RWPE2 (cell line): ENCODE measurements at places on chromosomes 12 and 14.

DNA sequence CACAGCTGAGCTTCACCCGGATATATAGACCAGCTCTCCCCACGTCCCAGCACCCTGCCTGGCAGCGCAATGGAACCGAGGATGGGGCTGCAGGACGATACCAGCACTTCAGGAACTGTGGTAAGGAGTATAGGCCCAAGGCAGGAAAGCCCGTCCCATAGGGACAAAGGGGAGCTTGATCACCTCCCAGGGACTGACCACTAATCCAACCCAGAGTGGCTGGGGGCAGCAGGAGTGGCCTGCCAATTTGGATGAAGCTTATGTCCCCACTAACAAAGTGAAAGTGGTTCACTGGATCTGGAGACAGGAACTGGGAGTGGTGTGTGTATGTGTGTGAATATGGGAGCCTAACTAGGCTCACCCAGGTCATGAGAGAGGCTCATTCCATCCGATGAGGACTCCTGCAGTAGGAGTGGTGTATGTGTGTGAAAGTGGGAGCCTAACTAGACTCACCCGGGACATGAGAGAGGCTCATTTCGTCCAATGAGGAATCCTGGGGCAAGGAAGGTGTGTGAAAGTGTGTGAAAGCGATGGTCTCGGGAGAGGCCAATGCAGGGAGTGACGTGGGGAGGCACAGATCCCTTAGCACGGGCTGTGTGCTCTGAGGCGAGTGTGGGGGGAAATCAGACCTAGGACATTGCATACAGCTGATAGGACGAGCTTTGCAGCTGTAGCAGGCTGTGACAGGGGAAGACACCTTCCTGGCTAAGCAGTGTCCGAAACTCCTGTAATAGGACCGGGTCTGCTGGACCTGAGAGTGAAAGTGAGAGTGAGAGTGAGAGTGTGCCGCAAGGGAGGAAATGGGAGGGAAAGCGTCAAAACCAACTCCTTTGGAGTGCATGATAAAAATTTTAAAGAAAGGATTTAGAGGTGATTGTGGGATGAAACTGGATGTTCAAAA, 25.7 kb downstream of the KLRK1 start:
- no peak for DNase-seq
- H3K4me3 ChIP-seq = peak overlapping the region; percentile 39
- no peaks in the 10 kb centered on the region for H3K36me3 ChIP-seq
- no peaks in the 10 kb centered on the region for H3K27me3 ChIP-seq
- H3K27ac ChIP-seq = peak overlapping the region; percentile 85

DNA sequence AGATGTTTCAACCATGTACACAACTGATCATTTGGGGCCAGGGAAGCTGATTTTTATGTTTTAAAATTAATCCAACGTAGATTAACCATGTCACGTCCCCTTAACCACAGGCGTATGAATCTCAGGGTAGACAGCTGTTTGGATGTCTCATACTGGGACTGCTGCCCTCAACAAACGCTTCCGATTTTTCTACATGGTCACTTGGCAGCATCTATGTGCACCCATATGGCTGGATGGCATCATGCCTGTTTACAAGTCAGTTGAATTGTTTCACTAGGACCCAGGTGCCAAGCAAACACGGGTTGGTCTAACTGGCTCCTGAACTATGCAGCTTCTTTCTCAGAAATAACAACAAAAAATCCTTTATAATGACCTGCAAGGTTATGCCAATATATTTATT, 393.8 kb downstream of the NPAS3 start:
- H3K4me1 ChIP-seq = no peaks in the 10 kb centered on the region
- peaks cover 45% of the 10 kb centered on the region for H3K27me3 ChIP-seq
- H3K4me3 ChIP-seq = no peak overlapping the region

GRCh38 chr12:124021007-124021406, 48.0 kb downstream of the ZNF664 start:
- no peaks in the 10 kb centered on the region for H3K36me3 ChIP-seq
- no peak for DNase-seq
- H3K4me3 ChIP-seq = no peak overlapping the region
- no peaks in the 10 kb centered on the region for H3K27me3 ChIP-seq
- H3K4me1 ChIP-seq = no peaks in the 10 kb centered on the region

- no peak overlapping the region for H3K27ac ChIP-seq
- no peaks in the 10 kb centered on the region for H3K4me1 ChIP-seq
- DNase-seq = no peak
- no peak overlapping the region for H3K4me3 ChIP-seq
- H3K36me3 ChIP-seq = no peaks in the 10 kb centered on the region
Observed at GRCh38 chr12:105358789-105359188, 28.3 kb downstream of the C12orf75 start.

DNA sequence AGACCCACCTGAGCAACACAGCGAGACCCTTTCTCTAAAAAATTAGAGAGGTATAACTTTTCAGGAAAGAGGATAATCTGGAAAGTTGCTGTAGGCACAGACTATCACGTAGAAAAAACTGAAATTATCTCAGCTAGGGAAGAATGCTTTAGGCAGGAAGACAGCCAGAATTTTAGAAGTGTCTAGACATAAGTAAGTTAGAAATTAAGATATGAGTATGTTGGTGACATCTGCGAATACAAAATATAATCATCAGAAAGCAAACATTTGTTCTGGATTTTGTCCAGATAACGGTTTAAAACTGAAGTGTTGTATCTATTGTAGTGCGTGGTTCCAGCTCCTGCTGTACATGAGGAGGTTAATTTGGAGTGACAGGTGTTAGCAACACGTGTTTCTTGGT, 123.2 kb downstream of the FBXL14 start:
- no peaks in the 10 kb centered on the region for H3K27me3 ChIP-seq
- peak overlapping the region; percentile 98 for H3K27ac ChIP-seq
- peaks cover 34% of the 10 kb centered on the region for H3K4me1 ChIP-seq

GRCh38 chr14:98130691-98131090, 1141.3 kb downstream of the BCL11B start:
- H3K4me1 ChIP-seq = peaks cover 14% of the 10 kb centered on the region
- no peak overlapping the region for H3K4me3 ChIP-seq
- no peak for DNase-seq
- H3K27me3 ChIP-seq = no peaks in the 10 kb centered on the region
- no peaks in the 10 kb centered on the region for H3K36me3 ChIP-seq
- H3K27ac ChIP-seq = no peak overlapping the region

DNA sequence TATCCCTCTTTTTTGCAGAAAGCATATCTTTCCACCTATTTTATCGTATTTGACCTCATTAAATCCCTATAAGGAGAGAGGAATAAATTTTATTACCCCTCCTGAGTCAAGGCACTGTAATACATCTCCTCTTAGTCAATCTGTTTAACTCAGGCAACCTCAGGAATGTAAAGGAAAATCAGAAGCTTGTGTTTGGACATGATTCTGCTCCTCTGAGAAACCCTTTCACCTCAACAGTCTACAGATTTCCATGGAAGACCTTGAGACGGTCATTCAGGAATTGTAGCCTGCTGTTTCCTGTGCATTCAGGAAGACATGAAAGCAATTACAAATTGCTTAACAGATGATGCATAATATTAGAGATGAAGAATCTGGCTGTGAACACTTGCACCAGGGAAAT, 360.8 kb downstream of the PAWR start:
- no peaks in the 10 kb centered on the region for H3K36me3 ChIP-seq
- no peaks in the 10 kb centered on the region for H3K27me3 ChIP-seq
- H3K4me1 ChIP-seq = no peaks in the 10 kb centered on the region

GRCh38 chr14:75191100-75191499, 14.7 kb upstream of the TMED10 start:
- H3K4me1 ChIP-seq = no peaks in the 10 kb centered on the region
- no peaks in the 10 kb centered on the region for H3K27me3 ChIP-seq
- no peak overlapping the region for H3K27ac ChIP-seq
- H3K4me3 ChIP-seq = no peak overlapping the region
- no peaks in the 10 kb centered on the region for H3K36me3 ChIP-seq

DNA sequence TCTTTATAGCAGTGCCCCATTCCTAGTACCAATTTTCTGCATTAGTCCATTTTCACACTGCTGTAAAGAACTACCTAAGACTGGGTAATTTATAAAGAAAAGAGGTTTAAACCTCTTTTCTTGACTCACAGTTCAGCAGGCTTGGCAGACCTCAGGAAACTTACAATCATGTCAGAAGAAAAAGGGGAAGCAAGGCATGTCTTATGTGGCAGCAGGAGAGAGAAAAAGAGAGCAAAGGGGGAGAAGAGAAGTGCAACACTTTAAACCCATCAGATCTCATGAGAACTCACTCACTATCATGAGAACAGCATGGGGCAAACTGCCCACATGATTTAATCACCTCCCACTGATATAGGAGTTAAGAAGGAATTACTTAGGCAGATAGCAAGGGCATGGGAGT, 101.6 kb upstream of the PLEKHG7 start:
- DNase-seq = no peak
- no peak overlapping the region for H3K4me3 ChIP-seq
- H3K27me3 ChIP-seq = no peaks in the 10 kb centered on the region
- H3K27ac ChIP-seq = peak overlapping the region; percentile 98
- peaks cover 34% of the 10 kb centered on the region for H3K4me1 ChIP-seq

- H3K4me3 ChIP-seq = no peak overlapping the region
- H3K36me3 ChIP-seq = no peaks in the 10 kb centered on the region
- H3K27ac ChIP-seq = no peak overlapping the region
- peaks cover 14% of the 10 kb centered on the region for H3K27me3 ChIP-seq
Observed at GRCh38 chr12:1916371-1917171, 1.9 kb downstream of the CACNA2D4 start.

DNA sequence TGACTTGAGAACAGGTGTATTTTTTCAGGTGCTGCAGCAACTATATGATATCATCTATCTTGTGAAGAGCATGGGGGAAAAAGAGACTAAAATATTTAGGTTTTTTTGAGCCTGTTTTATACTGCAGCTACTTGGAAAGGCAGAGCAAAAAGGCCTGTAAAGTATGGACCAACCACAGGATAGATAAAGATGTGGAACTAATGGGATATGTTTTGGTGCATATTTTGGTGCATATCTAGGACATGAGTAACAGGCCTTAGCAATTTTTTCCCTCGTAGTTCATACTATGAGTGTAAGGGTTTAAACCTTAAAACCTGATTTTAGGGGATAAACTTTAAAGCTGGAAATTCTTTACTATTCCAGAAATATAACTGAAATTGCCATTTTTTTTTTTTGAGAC, 6.0 kb upstream of the GTSF1 start:
- no peaks in the 10 kb centered on the region for H3K36me3 ChIP-seq
- no peaks in the 10 kb centered on the region for H3K4me1 ChIP-seq
- no peak for DNase-seq

DNA sequence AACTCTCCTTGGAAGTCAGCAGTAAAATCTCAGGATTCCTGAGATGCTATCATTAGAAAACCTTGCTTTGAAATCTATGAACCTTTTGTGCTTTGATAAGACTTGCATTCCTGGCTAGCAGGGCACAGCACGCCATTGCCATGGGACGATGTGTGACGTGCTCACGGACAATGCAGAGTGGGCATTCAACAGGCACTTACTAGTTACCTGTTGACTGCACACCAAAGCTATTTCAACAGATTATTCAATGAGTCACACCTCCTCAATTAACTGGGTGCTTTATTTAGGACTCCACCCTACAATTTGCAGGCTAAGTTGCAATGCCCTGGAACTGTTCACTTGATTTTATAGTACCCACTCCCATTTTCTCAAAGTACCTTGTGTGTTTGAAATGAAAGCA, 11.3 kb downstream of the NOS1 start:
- no peaks in the 10 kb centered on the region for H3K36me3 ChIP-seq
- DNase-seq = no peak
- peaks cover 13% of the 10 kb centered on the region for H3K4me1 ChIP-seq
- no peaks in the 10 kb centered on the region for H3K27me3 ChIP-seq
- H3K4me3 ChIP-seq = no peak overlapping the region

DNA sequence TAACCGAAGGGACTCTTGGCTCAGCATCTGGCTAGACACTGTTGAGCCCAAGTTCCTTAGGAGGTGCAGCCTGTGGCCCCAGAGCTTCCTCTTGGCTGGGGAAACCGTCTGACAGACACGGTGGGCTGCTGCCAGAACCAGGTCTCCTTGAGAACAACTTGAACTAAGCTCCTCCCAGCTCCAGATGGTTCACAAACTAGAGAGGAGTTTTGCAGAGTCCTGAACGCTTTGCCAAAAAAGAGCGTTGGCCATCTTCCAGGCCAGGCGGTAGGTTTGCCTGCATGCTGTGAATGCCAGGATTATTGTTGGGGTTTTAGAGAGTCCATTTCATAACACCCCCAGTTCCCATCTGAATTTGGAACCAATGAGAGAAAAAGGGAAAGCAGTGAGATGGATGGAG, 399.8 kb downstream of the RGS6 start:
- no peak for DNase-seq
- H3K27ac ChIP-seq = no peak overlapping the region
- H3K36me3 ChIP-seq = no peaks in the 10 kb centered on the region
- H3K4me1 ChIP-seq = no peaks in the 10 kb centered on the region
- H3K4me3 ChIP-seq = no peak overlapping the region

GRCh38 chr14:90319173-90319572, 12.6 kb downstream of the NRDE2 start:
- H3K36me3 ChIP-seq = peaks cover 31% of the 10 kb centered on the region
- H3K4me3 ChIP-seq = no peak overlapping the region
- H3K4me1 ChIP-seq = peaks cover 5% of the 10 kb centered on the region
- no peaks in the 10 kb centered on the region for H3K27me3 ChIP-seq
- DNase-seq = no peak

- H3K27me3 ChIP-seq = no peaks in the 10 kb centered on the region
- no peak overlapping the region for H3K4me3 ChIP-seq
- no peak for DNase-seq
- H3K36me3 ChIP-seq = no peaks in the 10 kb centered on the region
- H3K27ac ChIP-seq = no peak overlapping the region
Observed at GRCh38 chr14:101223127-101223526, 319.6 kb upstream of the RTL1 start.

DNA sequence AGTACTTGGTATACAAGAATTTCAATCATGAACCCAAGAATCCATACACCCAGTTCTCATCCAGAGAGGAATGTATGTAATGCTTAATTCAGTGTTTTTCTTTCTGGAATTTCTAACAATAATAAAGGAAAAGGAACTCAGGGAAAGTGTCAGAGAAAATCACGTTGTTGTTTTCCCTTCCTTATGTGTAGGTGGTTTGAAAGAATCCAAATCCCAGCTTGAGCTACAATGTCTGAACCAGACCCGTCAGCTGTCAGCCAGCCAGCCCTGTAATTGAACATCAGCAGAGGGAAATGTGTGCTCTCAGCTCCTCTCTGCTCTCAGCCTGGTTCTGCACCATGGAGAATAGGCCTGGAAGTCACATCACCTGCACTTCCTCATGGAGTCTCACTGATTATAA, 126.5 kb downstream of the TMEM30B start:
- H3K27me3 ChIP-seq = no peaks in the 10 kb centered on the region
- H3K27ac ChIP-seq = no peak overlapping the region
- DNase-seq = no peak
- H3K4me3 ChIP-seq = no peak overlapping the region

- H3K27me3 ChIP-seq = no peaks in the 10 kb centered on the region
- H3K36me3 ChIP-seq = peaks cover 11% of the 10 kb centered on the region; the same call in 1 of the 2 replicates
- no peak for DNase-seq
- H3K4me1 ChIP-seq = peaks cover 16% of the 10 kb centered on the region
Observed at GRCh38 chr14:67665868-67666267, 8.6 kb downstream of the VTI1B start.

GRCh38 chr12:119620490-119620889, 26.9 kb downstream of the TMEM233 start:
- no peaks in the 10 kb centered on the region for H3K27me3 ChIP-seq
- no peak overlapping the region for H3K27ac ChIP-seq
- H3K4me1 ChIP-seq = no peaks in the 10 kb centered on the region
- no peak for DNase-seq
